ENCODE measurements at places on chromosomes 3 and 15. TPM values are rescaled to one million over a fixed set of nuclear protein-coding genes. Genes with fewer than 3 reads are reported as not detected.

DUOXA2 gene
- 0.11 TPM for total RNA-seq

CCR1 gene
- not detected for total RNA-seq

PDZRN3 gene
- 9.5 TPM for total RNA-seq

DNA sequence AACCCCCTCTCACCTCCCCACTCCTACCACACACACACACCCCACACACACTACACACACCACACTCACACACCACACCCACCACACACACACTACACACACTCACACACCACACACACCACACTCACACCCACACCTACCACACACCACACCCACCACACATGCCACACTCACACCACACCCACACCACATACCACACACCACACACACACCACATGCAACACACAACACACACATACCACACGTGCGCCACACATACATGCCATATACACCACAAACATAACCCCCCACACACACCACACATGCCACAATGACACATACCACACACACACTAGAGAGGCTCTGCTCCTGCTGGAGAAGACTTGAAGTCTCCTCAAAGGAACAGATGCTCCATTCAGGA lies 5.9 kb upstream of the ITPKA start:
- DNase-seq: no peak

DNA sequence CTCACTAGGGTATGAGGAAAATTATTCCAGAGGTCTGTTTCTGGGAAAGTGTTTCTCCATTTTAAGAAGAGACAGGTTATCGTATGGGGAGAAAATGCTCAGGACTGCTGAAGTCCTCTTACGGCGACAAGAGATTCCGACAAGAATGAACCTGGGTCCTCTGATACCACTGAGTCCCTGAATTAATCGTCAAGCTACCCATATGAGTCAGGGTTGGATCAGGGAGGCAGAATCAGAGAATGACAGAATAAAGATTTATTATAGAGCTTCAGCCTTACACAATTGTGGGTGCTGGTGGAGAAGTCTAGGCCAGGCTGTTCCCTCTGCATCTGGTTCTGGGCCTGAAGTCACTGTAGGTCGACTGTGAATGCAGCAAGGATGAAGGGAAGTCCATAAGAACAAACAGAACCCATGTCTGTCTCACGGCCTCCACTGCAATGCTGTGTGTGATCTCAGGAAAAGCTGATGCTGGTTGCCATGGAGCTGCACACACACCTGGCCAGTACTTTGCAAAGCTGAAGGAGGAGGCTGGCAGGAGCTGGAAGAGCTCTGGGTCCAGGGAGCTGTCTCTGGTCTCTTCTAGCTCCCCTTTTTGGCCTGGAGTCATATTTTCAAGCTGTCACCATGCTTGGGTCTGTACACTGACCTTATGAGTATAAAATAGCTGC lies 83.9 kb downstream of the HHLA2 start:
- no peak for DNase-seq

GRCh38 chr3:181493423-181493822 lies 218.3 kb upstream of the SOX2 start:
- DNase-seq: no peak

- DNase-seq: no peak
Measured at GRCh38 chr15:39172380-39173281, 408.2 kb upstream of the THBS1 start.

DNA sequence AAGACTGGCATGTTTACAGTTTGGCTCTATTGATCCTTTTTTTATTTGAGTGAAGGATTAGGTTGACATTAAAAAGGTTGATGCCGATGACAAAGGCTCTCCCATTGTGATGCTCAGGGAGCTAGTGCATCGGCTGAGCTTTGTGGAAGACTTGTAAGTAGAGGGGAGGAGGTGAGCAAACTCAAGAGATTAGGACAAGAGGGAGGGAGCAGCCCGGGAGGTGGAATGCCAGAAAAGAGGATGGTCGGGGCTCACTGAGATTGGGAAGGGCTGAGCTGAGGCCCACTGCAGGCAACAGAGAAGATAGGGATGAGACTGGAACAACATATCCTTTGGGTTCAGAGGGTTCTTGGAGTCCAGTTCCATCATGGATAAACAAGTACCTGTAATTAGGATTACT lies 26.5 kb upstream of the PSMD6 start:
- DNase-seq: peak; percentile 27

DNA sequence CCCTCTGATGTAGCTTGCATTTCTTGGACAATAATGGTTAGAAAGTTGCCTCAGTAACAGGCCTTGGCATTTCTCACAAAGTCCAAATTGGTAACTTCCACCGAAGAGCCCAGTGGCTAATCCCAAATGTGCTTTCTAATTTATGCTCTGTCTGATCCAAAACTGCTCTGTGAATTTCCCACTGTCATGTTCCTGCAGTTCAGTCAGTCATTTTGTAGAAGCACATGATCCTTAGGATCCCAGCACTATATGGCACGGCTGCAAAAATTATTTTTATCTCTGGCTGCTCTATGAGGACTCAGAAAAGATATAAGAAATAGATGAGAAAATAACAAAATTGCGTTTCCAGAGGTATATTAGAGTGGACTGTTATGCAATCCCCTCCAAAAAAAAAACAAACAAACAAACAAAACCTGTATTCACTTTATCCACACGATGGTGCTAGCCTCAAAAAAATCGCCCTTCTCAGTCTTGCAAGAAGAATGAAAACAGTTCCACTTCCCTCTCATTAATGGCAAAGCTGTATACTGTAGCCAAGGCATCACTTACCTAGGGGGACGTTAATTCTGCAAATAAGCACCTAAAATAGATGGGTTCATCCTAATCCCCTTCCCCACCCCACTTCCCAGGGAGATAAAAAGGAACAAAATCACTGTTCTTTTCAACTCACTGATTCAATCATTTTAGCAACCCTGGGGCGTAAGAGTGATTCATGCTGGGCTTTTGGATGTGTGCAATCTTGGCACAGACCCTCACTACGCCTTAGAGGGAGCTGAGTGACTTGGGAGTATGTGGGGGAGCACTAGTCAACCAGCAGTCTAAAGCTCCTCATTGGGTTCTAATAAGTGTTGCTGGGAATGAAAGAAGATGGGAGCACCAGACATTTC lies 61.3 kb downstream of the TMCO5A start:
- no peak for DNase-seq

- DNase-seq: peak; percentile 64
Measured at GRCh38 chr3:156448300-156448699, 106.6 kb downstream of the SSR3 start.

DNA sequence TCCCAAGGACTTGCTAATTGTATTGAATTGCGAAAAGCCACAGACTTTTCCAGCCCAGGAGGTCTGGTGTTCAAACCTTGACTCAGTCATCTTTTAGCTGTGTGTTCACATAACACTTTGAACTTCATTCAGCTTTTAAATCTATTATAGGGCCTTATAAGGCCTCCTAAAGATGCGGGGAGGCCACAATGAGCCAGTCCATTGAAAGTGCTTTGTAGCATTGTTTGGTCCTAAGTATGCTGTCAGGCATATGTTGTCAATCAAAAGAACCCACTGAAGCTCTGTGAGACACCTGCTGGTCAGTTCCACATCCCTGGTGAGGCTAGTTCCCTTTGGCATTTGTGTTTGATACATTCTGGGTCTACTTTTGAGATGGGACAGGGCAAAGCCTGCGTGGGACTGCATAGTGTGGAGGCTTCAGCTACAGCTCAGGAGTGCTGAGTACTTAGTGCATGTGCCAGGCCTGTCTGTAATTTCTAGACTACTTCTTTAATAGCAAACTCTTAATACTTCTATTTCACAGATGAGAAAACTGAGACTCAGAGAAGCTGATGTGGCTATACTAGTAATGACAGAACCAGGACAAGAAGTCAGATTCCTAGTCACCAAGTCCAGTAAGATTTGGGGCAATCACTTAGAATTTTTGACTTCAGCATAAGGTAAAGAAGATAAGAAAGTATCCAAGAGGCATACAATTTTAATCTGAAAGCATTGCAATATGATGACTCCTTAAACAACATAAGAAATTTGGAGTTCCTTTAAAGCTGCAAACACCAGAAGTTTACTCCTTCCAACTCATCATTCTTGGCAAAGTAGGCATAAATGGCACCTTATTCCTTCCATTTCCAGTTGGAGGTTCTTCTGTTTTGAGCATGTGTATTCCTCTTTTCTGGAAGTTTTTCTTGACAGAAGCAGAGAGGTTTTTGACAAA lies 213.0 kb downstream of the PDCD6IP start:
- no peak for DNase-seq

DNA sequence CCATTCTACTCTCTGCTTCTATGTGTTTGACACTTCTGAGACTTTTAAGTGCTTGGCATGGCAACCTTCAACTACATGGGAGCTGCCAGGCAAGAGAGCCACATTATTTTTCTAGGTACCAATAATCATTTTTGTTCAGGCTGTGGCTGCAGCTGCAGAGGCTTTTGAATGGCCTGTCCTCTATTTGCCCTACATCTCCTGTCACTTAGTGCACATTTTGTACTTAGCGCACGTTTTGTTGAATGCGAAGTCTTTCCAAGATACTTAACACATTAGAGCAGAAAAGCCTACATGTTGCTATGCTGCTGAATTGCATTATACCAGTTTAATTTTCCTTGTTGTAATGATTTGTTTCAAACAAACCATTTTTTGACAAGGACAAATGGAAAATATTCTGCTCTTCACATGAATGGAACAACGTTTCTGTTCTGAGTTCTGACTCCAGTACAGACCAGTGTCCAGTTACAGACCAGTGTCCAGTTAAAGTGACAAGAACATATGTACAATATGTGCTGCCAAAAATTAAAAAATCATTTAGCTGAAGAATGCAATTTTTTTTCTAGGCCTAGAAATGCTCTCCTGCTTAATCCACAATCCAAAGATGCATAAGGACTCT lies 113.9 kb downstream of the ABI3BP start:
- no peak for DNase-seq

DNA sequence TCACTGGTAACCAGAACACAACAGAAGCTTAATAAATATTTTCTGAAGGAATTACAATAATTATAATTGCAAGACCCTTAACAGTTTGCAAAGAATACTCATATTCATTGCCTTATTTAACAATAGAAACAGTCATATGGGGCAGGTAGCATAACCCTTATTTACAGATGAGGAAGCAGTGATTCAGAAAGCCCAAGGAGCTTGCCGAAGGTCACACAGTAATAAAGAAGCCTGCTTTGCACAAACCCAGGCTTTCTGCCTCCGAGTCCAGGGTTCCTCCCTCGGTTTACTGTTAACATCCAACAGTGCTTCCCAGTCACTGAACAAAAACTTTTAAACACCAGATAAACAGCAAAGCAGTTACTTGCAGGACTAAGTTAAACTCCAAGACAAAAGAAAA lies 35.3 kb downstream of the SRGAP3 start:
- DNase-seq: no peak
